ENCODE measurements at places on chromosomes 3 and 15.

DNA sequence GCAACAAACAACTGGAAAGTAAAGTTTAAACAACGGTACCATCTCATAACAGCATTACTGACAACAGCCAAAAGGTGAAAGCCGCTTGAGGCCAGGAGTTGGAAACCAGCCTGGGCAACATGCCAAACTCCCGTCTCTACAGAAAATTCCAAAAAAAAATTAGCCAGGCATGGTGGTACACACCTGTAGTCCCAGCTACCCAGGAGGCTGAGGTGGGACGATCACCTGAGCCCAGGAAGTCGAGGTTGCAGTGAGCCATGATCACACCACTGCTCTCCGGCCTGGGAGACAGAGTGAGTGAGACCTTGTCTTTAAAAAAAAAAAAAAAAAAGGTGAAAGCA is 4.4 kb downstream of the TNK2 start:
- no peak for DNase-seq

GRCh38 chr3:156321945-156322344 is 201.6 kb downstream of the KCNAB1 start:
- no peak for DNase-seq

DNA sequence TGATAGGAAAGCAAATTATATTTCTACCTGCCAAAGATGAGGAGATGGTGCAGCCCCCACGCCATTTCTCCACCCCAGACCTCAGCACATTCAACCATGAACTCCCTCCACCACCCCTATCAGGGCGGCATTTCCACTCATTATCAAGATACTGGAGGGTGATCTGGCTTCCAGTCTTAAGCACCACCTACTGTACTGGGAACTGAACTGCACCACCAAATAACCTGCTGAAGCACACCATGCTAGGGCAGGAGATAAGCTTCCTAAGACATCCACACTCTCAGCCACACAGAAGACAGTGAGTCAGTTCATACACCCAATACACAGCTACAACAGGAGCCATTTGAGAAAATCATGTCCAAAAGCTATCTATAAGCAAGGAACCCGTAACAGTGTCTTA is 98.8 kb downstream of the FGF7 start:
- no peak for DNase-seq

DNA sequence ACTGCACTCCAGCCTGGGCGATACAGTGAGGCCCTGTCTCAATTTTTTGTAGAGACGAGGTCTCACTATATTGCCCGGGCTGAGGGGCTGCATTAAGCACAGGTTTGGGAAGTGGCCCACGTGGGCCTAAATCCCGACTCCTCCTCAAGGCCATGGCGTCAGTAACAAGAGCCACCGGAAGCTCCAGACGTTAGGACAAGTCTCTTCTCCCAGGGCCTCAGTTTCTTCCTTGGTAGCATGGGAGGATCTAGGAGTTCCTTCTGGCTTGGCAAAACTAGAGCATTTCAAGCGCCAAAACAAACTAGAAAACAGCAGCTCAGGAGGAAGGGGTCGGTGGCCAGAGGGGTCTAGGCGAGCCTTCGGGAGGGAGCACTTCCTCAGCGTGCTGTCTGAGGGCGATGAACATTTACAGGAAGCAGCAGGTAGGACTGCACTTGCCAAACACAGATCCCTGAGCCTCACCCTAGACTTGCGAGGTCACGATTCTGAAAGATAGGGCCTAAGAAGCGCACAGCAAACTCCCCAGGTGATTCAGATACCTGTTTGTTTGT is 536 bp downstream of the SNAPC5 start:
- DNase-seq, result no peak

GRCh38 chr15:53193149-53193548 is 403.0 kb upstream of the ONECUT1 start:
- peak; percentile 35 for DNase-seq

- peak; percentile 71 for DNase-seq
These were observed 6.2 kb downstream of the TSPAN3 start for GRCh38 chr15:77064539-77065308.

- DNase-seq, result no peak
These were observed 110.1 kb upstream of the ABHD17C start for GRCh38 chr15:80584973-80585525.

DNA sequence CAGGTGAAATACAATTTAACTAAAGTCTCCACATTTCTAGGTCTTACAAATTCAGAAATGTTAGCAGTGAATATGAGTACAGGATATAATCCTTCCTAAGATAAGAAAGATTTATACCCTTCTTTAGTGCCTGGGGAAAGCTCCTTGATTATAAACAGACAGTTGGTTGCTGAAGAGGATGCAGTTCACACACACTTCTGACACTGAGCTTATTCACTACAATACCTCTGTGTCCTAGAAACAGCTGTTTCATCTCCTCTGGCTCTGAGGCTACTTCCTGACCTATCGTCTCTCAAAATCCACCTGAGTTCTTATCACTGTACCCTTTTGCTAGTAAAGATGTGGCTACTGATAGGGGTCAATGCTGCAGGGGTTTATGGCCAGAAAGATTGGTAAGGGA is 57.1 kb downstream of the TP63 start:
- DNase-seq, result no peak

DNA sequence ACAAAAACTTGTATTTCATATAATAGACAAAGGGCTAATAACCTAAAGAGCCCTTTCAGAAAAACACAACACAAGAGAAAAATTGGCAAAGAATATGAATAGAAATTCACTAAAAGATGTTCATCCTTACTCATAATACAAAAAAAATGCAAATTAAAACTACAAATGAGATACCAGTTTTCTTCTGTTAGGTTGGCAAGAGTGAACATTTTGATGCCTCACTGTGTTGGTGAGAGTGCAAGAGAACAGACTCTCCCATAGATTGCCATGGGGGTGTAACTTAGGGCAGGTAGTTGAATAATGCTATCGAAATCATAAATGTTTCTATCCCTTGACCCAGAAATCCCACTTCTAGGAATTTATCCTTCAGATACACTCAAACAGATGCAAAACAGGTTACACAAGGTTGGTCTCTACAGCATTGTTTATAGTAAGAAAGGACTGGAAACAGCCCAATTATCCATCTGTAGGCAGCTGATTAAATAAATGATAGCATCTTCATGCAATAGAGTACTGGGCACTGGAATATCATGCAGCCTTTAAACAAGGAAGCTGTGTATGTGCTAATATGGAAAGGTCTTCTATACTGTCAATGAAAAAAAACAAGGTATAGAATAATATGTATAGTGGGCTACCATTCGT is 146.3 kb downstream of the TLE3 start:
- DNase-seq, result no peak

DNA sequence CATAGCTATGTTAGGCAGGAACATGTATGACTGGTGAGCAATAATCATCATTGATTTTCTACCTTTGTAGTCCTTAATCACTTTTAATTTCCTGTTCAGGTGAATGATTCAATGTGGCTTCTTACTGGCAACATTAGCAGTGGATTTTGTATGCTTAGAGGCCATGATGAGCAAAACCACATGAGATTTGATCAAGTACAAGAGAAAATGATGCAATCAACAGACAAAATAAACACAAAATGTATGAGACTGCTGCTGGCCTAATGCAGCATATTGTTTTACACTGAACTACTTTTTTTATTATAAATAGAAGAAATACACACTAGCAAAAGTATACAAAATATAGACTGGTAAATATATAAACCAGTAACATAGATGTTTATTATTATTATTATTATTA is 47.5 kb upstream of the SI start:
- no peak for DNase-seq

- DNase-seq, result no peak
These were observed 44.6 kb upstream of the RBMS3 start for GRCh38 chr3:29236146-29236840.

GRCh38 chr15:98668566-98669308 is 20.4 kb downstream of the IGF1R start:
- no peak for DNase-seq

GRCh38 chr15:57567891-57568290 is 23.8 kb upstream of the MYZAP start:
- no peak for DNase-seq

DNA sequence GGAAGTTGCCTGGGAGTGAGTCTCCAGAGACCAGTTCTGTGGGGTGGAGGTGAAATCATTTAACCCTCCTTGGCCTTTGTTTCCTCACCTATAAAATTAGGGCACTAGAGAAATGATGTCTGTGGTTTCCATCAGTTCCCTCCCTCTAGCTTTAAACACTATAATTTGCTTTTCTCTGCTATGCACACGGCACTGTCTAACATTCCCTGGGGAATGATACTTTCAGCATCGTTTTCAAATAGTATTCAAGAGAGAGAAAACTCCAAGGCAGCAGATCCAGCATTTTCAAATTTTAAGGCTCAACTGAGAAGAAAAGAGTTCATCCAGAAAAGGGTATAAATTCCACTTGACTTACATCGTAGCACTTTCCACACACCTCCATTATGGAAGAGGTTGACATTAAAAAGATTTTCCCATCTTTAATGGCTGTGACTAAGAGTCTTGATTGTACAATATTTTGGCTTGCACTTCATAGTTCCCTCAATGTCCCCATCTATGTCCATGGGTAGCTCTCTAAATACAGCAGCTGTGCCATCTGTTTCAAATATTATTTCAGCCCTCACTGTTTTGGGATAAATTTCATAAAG is 137.7 kb upstream of the ZPLD1 start:
- no peak for DNase-seq

- peak; percentile 51 for DNase-seq
These were observed 204.0 kb upstream of the NANOGP8 start for GRCh38 chr15:35289024-35289617.

- DNase-seq, result no peak
These were observed 22.1 kb upstream of the WDR49 start for GRCh38 chr3:167675848-167676247.

- DNase-seq, result peak; percentile 43
These were observed 47.3 kb downstream of the TRIM42 start for GRCh38 chr3:140724856-140725812.

- DNase-seq, result no peak
These were observed 27.0 kb upstream of the TSPAN3 start for GRCh38 chr15:77097921-77098320.

DNA sequence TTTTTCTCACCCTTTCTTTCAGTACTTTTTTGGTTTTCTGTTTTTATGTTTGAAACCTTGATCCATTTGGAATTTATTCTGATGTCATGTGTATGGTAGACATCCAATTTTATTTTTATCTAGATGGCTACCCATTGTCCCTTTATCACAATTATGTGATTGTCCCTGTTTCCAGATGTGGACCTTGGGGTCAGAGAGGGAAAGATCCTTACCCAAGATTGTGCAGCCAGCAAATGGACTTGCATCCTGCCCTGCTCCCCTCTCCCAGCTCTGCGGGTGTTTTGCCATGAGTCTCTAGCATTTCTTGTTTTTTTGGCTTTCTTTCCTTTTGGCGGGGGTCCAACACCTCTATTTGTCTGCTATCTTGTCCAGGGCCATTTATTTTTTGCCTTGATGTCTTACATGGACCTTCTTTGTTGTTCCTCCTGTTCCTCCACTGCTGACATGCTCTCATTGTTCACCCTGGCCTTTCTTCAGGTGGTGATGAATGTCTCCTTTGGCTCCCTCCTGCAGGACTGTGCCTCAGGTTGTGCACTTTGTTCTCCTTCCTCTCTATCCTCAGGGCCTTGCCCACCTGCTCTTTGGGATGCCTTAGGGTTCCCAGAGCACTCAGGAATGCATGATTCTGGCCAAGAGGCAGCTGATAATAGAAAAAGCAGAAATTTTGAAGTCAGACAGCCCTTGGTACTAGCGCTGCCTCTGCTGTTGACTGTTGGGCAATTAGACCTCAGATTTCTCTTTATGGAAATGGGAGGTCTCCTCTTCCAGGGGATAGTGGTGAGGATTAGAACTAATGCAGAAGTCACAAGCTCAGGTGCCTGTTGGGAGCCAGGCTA is 84.3 kb downstream of the EEFSEC start:
- no peak for DNase-seq

DNA sequence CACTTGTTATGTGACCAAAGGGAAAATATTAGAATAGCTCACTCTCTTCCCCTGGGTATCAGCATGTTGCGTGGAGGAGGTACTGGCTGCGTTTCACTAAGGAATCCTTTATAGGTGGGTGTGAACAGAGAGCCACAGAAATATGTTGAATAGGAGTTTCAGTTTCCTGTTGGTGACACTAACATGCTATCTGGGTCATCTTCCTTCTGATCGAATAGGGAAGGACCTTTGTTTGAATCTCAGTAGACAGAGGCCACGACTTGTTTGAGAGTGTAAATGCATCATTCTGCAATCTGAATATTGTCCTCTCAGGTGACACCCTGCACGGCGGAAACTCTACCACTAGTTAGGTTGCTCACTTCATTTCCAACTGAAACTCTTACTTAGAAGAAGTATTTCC is 157.9 kb upstream of the SLC2A2 start:
- DNase-seq, result no peak

GRCh38 chr3:164458986-164459385 is 619.3 kb downstream of the SI start:
- DNase-seq, result peak; percentile 56

DNA sequence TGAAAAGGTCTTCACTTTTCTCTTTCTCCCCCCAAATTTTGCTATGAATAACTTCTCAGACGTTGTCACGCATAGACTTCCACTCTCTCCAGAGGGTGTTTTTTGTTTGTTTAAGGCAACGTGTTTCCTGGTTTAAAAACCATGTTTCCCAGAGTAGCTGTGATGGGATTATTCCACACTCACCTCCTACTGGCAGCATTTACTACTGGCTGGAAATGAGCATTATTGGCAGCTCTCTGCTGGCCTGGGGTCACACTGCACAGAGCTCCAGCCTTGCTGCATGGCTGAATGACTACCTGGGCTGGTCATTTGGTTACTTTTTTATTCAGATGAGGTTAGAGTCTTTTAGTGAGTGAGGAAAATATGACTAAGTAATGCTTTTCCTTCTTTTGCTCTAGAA is 65.2 kb downstream of the RARB start:
- no peak for DNase-seq

DNA sequence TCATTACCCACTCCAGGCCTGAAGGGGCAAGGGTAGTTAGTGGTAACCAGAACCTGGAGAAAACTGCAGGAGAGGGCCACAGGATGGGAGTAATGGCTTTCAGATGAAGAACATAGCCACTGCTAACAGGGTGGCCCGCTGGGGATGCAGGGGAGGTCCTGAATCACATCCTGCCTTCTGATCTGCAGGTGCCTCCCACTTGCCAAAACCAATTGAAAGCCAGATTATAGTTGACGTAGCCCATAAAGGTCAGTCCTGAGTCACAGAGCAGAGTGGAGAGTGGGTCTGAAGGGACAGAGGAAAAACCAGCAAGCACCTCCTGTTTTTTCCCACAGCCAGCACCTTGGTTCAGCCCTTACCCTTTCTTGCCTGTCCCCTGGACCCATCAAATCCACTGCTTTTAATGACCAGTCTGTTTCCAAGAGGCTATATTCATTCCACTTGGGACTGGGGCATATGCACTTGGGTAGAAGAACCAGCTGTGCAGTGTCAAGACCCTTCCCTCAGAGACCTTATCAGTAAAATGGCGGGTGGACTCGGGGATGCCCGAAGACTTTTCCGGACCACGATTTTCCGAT is 646 bp upstream of the SLC35G2 start:
- peak; percentile 95 for DNase-seq
